Activated T-helper 1 cell treated with anti-CD3 and anti-CD28 coated beads, Interleukin-12 subunit alpha, Interleukin-12 subunit beta, Interleukin-2, Interleukin-4 antibody, amounts not matched to agents 30 ng/mL and 10 ng/mL and 1 ng/mL, durations not matched to agents 14 hours and 24 hours and 36 hours (primary cell): ENCODE measurements at places on chromosomes 6 and 20. TPM values are rescaled to one million over a fixed set of nuclear protein-coding genes. Genes with fewer than 3 reads are reported as not detected.

SLC22A1 gene
- total RNA-seq, result 2.9 and 3.7 TPM in 2 replicates

DNA sequence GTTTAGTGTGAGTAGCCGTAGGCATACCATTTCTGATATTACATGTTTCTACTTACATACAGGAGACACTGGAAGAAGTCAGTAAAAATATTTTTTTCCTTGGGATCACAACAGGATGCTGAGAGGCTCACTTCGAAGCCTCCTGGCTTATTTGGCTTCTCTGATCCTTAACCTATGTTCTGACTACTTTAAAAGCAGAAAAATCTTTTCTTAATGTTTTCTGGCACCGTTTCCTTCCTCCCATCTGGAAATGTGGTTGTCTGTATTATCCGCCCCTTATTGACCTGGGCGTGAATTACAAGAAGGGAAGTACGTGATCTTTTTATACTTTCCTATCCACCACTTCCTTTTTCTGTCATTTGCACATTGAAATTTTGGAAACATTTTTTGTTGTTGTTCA lies 379.6 kb downstream of the COL12A1 start:
- no peak for DNase-seq

GRCh38 chr6:134714679-134715078 lies 235.2 kb downstream of the ALDH8A1 start:
- no peak for DNase-seq

FAM83D gene
- 11.0 and 12.4 TPM in 2 replicates for total RNA-seq

COL20A1 gene
- total RNA-seq, result not detected in 2 replicates

DNA sequence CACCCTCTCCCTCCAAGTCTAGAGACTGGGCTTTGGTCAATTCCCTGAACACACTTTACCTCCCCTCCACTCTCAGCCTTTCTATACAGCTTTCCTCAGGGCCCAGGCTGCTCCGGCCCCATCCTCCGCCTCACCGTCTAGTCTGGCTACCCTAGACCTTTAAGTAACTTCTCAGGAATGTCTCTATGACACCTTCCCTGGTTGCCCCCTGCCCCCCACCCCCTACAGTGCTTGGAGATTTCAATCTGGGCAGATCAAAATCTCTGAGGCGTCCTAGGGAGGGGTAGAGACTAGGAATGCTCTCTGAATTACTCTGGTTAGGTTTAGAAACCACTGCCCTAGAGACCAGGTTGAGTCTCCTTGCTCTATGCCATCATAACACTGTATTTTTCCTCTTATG lies 6.1 kb downstream of the UBE2J1 start:
- DNase-seq, result no peak

- DNase-seq, result no peak
These were observed 34.1 kb downstream of the WDR27 start for GRCh38 chr6:169667716-169668115.

DNA sequence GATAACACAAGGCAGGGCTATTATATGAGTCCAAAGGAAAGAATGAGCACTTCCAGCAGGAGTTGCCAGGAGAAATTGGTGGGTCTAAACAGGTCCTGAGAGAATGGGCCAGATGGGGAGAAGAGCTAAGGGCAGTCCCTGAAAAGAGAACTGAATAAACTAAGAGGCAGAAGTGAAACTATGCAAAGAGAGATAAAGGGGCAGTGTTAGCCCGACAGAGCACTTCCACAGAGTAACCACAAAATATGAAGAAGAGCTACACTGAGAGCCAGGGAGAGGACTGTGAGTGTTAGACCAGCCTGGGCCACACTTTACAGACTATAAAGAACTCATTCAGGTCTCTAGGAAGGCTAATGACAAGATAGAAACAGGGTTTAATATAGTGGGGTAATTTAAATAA lies 43.8 kb downstream of the RALGAPA2 start:
- DNase-seq, result no peak

DNA sequence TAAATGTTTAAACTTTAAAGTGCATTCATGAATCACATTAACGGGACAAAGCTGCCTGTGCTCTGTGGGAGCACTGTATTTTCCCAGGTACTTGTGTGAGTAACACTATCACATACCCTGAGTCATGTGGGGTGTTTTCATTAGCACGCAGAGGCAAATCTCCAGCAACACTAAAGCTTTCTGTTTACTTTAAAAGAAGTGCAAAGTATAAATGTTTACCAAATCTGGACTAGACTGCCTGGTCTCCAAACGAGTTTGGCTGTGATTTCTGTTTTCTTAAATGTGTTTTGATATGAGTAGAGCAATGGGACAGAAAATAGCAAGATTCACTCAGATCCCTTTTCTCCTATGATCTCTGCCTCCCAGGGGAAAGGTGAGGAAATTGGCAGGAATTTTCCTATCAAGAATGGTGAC lies 28.8 kb upstream of the RIPPLY2 start:
- DNase-seq, result no peak

- DNase-seq, result no peak
These were observed 73.2 kb downstream of the ROS1 start for GRCh38 chr6:117352466-117353081.

MACROD2 gene
- not detected in 2 replicates for total RNA-seq

DNA sequence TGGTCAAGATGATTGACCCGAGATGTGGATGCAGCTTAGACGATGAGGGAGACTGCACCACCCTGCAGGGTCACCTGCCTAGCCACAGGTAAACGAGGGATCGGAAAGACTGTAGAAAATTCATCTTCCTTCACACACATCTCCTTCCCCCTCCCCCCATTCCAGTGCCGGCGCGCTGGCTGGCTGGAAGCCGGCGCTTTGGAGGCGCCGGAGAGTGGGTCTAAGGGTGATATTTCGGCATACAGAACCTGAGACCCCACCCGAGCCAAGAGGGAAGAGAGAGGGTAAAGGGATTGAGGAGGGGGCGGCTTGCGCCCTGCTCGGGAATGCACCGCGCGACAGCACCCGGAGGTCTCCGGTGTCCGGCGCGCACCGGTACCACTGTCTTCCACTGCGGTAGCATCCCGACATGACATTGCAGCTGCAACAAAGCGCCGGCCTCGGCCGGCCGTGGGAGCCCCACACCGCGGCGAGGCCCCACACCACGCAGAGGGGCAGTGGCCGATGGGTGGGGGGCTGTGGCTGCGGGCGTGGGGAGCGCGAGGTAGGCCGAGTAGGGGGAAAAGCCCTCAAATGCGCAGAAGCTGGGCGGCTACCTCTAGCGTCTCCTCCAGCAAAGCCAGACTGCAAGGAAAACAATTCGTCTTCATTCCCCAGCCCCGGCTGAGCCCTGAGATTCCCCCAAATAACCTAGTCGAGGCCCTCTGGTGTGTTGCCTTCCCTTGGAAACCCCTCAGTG lies 984 bp downstream of the TNFRSF21 start:
- no peak for DNase-seq

HLA-DQA2 gene
- total RNA-seq, result 1.8 and 2.7 TPM in 2 replicates

DNA sequence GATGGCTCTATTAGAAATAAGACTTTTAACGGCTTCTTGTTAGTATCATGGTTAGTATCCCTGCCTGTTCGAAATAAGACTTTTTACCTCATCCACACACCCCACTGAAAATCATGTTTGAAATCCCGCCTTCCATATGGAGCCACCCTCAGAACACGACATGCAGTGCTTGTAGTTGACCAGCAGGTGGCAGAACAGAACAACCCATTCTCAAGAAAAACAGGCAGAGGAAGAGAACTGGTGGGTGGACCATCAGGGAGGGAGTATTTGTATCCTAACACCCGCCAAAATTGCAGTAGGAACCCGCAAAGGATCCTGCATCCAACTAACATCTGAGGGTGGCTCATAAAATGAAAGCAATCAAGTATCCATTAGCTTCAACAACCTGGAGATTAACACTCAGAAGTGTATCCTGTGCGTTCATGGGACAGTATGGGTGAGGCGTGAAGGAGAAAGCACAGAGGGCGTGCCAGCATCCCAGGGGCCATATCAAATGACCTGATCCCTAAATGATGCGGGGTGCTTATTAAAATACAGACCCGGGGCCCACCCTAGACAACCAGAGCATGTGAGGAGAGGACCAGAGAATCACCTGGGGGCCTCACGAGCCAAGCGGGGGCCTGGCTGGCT lies 89.6 kb upstream of the NHSL1 start:
- peak; percentile 39 for DNase-seq

WRNIP1 gene
- total RNA-seq, result 47.5 and 51.3 TPM in 2 replicates

DNA sequence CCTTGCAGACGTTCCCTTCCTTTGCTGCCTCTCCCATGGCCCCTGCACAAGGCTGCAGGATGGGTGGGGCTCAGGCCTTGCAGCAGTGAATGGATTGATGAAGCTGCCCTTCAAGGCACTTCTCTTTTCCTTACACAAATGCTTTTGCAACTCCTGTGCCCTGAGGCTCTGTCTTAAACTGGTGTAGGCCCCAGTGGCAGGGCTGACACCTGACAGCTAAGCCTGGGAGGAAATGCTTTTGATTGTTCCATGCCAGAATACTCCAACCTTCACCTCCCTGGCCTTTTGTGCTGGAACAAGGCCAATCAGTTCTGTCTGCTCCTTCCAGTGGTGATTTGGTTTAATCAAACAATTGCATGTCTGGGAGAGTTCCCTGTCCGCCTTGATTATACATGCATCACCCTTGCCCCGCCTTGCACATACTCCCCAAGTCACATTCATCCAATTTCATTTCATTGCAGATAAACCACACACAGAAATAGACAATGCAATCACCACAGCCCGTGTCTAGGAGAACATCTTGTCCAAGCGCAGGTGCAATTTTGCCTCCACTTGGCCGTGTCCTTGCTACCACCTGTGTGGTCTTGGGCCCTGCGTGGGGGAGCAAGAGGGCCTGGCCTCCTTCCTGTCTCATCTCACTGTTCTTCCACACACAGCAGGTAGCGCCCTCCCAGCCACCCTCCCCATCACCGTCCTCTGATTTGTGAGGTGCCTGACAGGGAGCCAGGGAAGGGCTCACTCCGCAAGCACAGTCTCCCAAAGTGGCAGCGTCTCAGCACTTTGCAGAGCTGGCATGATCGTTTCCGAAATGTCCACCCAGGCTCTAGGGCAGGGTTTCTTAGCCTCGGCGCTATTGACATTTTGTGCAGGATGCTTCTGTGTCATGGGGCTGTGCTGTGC lies 120.4 kb downstream of the CDH26 start:
- DNase-seq, result no peak

CLPSL1 gene
- total RNA-seq, result not detected in 2 replicates

GRCh38 chr6:14865531-14866100 lies 380.3 kb upstream of the JARID2 start:
- DNase-seq, result no peak

DNA sequence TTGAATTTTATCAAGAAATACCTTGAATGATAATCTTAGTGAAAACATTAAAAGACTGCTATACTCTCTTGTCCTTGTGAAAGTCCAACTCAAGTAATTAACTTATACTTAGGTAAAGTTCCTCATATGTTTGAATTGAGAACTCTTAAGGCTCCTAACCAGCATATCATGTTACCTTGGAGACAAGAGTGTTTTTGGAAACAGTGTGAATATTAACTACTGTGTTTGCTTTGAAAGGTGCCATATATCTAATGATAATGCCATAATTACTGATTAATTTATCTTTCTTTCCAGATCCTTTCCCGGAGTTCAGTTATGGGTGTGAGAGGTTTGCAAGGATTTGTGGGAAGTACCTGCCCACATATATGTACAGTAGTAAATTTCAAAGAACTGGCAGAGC lies 10.5 kb downstream of the FAM120B start:
- DNase-seq, result no peak

COL11A2 gene
- 0.61 and 0.65 TPM in 2 replicates for total RNA-seq

DNA sequence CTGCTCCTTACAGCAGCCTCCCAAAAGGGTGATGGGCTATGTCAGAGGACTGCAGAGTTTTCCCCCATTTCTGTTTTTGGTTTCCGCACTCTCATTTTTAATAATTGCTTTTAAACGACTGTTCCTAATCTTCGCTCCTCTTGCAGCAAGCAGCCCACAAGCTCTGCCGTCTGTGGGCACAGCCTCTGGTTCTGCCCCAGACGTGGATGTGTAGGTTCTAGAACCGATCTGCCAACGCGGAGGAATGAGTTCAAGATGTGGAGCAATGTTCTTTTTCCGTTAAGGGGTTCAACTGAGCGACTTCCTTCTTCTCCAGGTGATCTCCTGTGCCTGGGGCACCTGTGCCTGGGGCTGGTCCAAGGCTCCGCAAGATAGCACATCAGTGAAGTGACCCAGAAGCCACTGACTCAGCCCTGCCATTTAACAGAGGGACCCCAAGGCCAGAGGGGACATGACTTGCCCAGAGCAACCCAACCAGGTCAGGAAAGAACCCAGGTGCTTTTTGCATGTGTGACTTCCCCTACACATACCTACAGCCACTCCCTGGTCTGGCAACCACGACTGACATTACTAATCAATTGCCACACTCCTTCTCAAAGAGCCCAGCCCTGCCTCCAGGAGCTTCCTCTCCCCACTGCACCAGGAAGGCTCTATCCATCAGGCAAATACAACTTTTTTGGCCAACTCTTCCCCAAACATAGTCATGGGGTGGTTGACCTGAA lies 22.7 kb downstream of the PMEPA1 start:
- DNase-seq, result no peak

FAXC gene
- not detected in 2 replicates for total RNA-seq

DNA sequence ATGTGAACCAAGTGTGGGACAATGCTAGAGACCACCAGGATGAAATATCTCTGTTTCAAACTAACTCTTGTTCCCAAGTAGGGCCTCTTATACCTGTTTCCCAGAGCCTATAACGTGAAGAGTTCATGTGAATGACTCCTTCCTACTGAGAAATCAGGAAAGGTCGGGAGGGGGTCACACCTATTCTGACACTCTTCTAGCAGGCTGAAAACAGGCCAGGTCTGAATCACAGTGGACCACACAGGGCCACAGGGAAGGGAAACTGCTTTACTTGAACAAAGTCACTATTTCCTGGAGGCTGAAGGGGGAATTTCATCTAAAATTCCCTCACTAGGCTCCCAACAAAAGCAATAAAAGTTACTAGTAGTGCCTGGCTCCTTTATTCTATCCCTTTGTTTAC lies 88.4 kb upstream of the BMP2 start:
- no peak for DNase-seq

GRCh38 chr20:32240205-32240604 lies 32.5 kb downstream of the POFUT1 start:
- no peak for DNase-seq

DNA sequence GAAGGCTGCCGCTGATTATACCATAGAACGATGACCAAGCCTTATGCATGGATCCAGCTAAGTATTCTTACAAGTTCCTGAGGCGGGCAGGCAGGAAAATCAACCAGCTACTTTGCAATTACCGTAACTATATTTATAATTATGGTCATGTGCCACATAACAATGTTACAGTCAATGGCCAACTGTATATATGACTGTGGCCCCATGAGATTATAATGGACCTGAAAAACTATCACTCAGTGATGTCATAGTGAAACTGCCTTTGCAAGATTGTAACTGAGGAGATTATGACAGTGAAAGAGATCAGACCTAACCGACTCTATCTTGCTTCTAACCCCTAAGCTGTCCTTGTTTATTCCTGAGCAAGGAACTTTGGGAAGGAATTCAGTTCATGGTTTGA lies 33.1 kb upstream of the FAM135A start:
- DNase-seq, result no peak

SYNDIG1 gene
- total RNA-seq, result not detected in 2 replicates

DNA sequence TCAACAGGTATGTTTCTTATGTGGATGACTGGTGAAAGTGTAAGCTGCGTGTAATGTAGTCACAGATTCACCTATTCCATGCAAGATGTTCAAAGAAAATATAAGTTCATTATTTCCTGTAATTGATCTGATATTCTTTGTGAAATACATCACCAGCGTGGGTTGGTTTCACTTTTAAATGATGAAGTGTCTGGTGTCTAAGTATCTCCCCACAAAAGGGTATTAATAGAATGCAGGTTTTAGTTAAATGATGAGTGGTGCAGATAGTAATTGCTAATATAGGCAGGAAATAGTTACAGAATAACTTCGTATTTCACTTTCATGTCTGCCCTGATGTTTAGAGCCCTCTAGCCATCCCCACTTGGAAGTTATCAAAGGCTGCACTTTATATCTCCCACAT lies 22.2 kb downstream of the PGBD1 start:
- DNase-seq, result no peak

LPIN3 gene
- 1.1 and 1.4 TPM in 2 replicates for total RNA-seq
